Activated T-helper 1 cell treated with anti-CD3 and anti-CD28 coated beads, Interleukin-2, amount 50 U/mL, for 16 hours (primary cell): ENCODE measurements at places on chromosomes 3 and 15.

GRCh38 chr15:89783861-89784685 is 7.9 kb downstream of the MESP2 start:
- no peak for DNase-seq

DNA sequence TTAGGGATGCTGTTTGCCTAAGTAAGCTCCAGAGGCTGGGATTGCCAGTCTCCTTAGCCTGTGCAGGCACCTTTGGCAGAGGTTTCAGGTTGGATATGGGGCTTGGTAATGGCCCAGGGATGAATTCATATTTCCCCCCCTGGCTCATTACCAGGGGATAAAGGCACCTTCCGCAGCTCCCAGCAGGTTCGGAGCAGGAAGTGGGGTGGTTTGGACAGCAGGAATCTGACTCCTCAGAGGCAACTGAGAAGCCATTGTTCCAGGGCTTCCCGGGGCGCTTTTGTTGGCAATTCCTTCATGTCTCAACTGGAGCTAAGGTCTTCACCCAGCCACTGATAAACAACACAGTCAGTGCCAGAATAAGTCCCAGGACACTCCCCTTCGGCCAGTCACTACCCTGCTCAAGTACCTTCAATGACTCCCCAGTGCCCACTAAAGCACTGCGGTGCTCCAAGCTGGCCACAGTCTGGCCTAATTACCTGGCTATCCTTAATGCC is 85.3 kb upstream of the SLC6A6 start:
- DNase-seq: no peak

- no peak for DNase-seq
These were observed 474.6 kb upstream of the TPRG1 start for GRCh38 chr3:188697127-188697526.

- no peak for DNase-seq
These were observed 13.4 kb downstream of the FHIT start for GRCh38 chr3:61237858-61238257.

DNA sequence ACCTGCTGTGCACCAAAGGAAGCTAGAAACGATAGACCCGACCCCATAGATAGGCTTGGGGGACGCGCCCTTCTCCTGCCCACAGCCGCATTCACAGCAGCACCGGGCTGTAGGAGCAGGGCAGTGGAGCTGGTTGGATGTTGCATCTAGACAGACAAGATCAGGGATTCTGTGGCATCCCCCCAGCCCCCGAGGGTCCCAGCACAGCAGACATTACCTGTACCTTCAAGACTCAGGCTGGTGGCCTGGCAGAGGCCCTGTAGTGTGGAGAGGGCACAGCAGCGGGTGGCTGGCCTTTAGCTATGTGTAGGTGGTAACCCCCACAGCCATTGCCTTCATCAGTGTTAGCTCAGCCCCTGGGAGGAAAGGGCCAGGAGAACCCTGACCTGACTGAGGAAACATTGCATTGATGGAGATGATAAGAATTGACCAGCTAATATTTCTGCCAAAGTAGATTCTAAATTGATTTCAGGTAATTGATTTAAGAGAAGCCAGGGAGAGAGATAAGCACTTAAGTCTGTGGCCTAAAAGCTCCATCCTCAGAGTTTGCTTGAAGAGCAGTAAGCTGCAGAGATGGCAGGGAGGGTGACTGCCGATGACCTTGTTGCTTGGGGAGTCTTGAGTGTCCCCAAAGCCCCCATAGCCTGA is 269.4 kb downstream of the TLE3 start:
- DNase-seq: no peak

DNA sequence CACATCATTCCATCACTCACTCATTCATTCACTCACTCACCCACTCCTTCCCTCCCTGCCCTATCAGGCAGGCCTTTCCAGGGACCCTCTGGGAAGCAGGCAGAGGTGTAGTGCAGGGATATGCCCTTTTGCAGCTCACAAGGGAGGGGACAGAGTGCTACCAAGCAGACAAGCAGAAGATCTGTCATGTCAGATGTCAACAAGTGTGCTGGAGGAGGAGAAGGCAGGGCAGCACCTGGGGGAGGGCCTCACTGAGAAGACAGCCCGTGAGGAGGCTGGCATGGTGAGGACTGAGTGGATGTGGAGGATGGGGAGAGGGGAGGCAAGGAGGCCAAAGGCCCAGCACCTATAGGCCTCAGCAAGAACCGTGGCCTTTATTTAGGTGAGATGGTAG is 15.3 kb downstream of the ABTB1 start:
- DNase-seq: no peak

- DNase-seq: no peak
These were observed 251.1 kb downstream of the GABRB3 start for GRCh38 chr15:26521691-26522198.

- no peak for DNase-seq
These were observed 278.0 kb downstream of the UBE2E2 start for GRCh38 chr3:23481011-23481615.

DNA sequence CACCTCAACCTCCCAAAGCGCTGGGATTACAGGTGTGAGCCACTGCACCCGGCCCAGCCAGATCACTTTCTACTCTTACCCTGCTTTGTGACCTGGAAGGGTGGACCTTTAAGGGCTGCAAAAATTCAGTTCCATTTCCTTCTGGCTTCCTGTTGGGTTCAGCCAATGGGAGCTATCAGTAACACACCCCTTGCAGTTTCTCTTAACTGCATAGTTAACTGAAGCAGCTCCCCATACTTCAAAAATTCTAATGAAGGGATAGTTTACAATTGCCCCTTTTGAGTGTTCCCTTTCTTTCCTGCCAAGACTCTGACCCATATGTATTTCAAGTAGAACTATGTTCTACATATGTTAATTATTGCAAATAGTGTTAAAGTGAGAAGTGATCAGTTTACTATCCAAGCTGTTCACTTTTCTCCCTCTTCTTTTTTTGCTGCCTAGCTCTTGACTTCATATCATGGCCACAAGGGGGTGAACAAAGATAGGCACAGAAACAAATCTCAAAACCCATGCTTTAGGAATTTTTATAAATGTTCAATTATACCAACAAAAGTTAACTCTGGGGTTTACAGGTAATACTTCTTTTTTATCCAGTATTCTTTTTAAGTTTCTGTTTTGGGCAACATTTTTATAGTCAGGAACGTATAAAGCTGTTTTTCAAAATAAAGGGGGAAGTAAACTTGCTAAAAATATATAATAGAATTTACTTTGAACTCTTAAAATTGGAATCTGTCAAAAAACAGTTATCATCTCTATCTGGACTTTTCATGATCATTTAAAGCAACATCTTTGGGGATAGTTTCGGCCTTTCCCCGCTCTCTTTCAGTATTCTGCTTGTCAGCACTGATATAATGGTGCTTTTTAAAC is 8.1 kb downstream of the PGBD4 start:
- no peak for DNase-seq

DNA sequence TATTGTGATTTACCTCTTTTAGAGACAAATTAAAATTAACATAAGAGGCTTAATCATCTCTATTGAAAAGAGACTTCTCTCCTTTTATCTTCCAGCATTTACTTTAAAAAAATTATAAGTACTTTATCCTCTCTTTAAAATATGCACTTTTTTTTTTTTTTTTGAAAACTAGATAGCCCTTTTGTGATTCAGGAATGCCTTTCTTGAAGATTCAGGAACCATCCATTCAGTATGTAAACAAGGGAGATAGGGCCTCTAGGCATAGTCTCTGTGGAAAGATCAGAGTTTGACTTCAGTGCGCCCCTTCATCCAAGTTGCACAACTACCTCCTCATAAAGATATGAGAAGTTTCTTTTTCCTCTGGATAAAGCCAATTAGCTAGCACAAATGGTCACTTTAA is 1163.7 kb downstream of the SI start:
- no peak for DNase-seq

- DNase-seq: no peak
These were observed 172.5 kb upstream of the TLE3 start for GRCh38 chr15:70269991-70270751.

DNA sequence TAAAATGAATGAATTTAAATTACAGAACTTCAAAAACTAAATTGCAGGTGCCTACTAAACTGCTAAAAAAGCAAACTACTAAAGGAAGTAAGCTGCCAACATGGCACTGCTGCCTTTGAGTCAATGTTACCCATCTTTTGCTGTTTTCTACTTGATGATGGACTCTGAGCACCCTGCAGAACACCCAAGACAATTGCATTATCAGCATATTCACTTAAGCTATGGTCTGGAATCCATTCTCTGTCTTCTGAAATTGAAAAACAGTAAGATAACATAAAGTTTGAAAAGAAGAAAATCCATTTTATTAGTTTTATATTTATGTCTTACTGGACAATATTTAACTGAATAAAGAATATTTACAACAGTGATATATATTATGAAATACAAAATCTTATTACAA is 91.4 kb downstream of the ZBBX start:
- no peak for DNase-seq

- DNase-seq: no peak
These were observed 204.9 kb downstream of the STAG1 start for GRCh38 chr3:136547293-136547692.
